ENCODE measurements at places on chromosomes 12 and 14.

- DNase-seq = no peak
Measured at GRCh38 chr14:79094951-79095350, 924.8 kb downstream of the NRXN3 start.

- no peak for DNase-seq
Measured at GRCh38 chr12:6854036-6854435, 2.1 kb downstream of the USP5 start.

- DNase-seq = no peak
Measured at GRCh38 chr12:58487255-58487654, 433.0 kb downstream of the LRIG3 start.

DNA sequence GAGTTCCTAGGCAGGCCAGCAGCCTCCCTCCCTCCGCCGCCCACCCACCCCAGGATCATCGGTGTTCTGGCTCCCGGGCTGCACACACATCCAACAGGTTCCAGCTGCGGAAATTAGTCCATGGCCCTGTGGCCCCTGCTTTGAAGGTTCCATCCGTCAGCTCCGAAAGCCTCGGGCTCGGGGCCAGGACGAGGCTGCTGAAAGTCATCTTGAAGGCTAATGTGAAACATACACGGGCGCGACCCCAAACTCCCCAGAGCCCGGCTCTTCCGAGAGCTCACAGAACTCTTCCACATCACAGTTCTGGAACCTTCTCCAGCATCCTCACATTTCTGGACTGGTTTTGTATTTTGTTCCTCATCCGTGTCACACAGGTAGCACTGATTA, 19.8 kb downstream of the KDM2B start:
- DNase-seq = no peak

DNA sequence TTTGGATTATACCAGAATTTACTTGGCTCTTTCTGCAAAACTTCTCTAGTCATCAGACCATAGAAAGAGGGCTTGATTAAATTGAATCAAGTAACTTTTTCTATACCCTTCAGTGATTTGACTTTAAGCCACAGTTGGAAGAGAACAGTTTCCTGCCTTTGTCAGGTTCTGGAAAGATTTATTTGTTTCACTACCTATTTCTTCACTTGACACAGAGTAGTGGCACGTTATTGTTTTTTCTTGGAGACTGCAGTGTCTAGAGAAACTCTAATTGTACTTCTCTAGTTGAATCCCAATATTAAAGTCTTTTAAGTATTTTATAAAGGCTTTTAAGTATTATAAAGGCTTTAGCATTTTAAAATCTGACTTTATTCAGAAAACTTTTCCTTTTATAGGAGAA, 138.1 kb downstream of the TMEM117 start:
- no peak for DNase-seq

DNA sequence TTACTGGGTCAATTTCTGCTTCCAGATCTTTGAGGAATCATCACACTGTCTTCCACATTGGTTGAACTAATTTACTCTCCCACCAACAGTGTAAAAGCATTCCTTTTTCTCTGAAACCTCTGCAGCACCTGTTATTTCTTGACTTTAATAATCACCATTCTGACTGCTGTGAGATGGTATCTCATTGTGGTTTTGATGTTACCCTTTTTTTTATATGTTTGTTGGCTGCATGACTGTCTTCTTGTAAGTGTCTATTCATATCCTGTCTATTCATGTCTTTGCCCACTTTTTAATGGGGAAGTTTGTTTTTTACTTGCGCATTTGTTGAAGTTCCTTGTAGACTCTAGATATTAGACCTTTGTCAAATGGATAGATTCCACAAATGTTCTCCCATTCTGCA, 324.9 kb downstream of the NAV3 start:
- no peak for DNase-seq

DNA sequence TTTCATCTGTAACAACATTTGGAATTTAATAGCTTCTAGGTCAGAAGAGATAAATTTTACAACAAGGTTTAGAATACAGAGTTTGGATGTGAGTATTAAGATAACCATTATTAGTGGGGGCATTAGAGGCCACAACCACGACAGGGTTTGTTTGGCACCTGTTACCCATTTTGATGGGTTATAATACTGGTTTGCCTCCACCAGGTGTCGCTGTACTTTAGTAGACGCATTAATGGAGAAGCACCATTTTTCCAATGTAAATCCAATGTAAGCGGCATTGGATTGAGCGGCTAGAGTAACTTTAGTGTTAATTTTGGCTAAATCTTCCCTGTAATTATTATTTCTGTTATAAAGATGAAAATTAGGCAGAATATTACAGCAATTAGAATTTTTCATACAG, 136.2 kb downstream of the SLCO1B3 start:
- peak; percentile 3 for DNase-seq

DNA sequence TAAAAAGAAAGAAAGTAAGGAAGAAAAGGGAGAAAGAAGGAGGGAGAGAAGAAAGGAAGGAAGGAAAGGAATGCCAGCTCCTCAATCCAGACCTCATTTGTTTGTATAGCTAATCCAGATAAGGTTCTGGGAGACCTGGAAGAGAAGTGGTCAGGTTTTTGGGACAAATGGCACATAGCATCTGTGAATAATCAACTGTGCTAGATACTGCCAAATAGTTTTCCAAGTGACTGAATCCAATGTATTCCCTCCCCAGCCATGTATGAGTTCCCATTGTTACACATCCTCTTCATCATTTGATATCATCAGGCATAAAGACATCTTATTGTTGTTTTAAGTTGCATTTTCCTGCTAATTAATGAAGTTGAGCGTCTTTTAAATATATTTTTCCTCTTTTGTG, 18.6 kb upstream of the PTGR2 start:
- DNase-seq = no peak

GRCh38 chr14:68726093-68726695, 66.7 kb downstream of the ZFP36L1 start:
- no peak for DNase-seq

Measured in GM13976 (cell line).